ENCODE measurements at places on chromosomes 6 and 20. TPM values are rescaled to one million over a fixed set of nuclear protein-coding genes. Genes with fewer than 3 reads are reported as not detected.

The C6orf118 gene
- total RNA-seq, result not detected

- H3K4me3 ChIP-seq, result no peak overlapping the region
- H3K4me1 ChIP-seq, result no peaks in the 10 kb centered on the region
- H3K36me3 ChIP-seq, result no peaks in the 10 kb centered on the region
These were observed 308.1 kb downstream of the CDH26 start for GRCh38 chr20:60266177-60266823.

The PSMF1 gene
- total RNA-seq, result 160 TPM

DNA sequence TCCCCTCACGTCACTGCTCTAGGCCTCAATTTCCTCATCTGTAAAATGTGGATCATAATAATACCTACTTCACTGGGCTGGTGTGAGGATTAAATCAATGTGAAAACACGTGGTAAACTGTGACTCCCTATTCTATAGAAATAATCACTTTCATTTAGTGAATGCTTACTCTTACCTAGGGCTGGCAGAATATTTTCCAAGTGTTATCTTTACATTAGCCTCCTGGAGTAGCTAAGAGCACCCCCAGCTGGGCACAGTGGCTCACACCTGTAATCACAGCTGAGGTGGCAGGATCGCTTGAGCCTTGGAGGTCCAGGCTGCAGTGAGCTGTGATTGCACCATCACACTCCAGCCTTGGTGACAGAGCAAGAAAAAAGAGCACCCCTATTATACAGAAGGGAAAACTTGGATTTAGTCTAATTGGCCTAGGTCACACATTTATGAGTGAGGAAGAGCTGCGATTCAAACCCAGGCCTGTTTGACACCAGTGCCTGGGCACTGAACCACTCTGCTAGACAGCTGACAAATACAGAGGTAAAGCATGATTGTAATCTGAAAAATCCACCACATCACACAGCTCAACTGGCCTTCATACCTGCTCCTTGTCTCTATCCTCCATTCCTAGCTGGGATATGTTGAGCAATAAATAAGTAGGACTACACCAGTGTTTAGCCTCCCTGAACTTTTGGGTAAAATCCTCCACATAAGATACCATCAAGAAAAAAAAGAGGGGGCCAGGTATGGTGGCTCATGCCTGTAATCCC, 1.4 kb upstream of the SNTA1 start:
- no peaks in the 10 kb centered on the region for H3K36me3 ChIP-seq
- no peaks in the 10 kb centered on the region for H3K4me1 ChIP-seq
- no peaks in the 10 kb centered on the region for H3K27me3 ChIP-seq

Measured in GM23248 (cell line).